Mesenchymal stem cell (in vitro differentiated cells and primary cell): ENCODE measurements at places on chromosomes 4 and X.

GRCh38 chr4:112201915-112202505 lies 29.6 kb upstream of the AP1AR start:
- no peak for DNase-seq

DNA sequence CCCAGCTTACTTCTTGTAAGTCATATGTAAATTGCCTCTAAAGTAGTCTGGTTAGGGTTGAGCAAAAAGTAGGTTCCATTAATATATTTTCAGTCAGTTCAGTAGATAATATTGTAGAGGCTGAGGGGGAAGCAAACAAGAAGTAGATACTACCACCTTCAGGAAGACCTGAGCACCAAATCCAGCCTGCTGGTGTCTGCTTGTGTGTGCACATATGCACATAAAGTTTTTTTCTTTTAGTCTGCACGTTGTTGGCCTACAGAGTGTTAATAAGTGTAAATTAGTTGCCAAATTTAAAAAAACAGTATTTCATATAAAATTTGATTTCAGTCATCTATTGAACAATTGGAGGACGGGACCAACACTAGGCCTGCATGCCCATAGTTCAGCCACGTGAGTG lies 76.7 kb downstream of the CCKAR start:
- DNase-seq = no peak

- DNase-seq = no peak
Measured at GRCh38 chr4:143016171-143016570, 168.5 kb upstream of the USP38 start.

GRCh38 chrX:52353838-52354237 lies 15.0 kb upstream of the XAGE2 start:
- no peak for DNase-seq

- DNase-seq = no peak
Measured at GRCh38 chr4:5192271-5192670, 141.0 kb downstream of the STK32B start.

GRCh38 chr4:184168406-184169019 lies 49.2 kb downstream of the ENPP6 start:
- peak; percentile 59 for DNase-seq

GRCh38 chr4:24339260-24339659 lies 245.1 kb downstream of the DHX15 start:
- no peak for DNase-seq

- peak; percentile 54 for DNase-seq
Measured at GRCh38 chrX:124406294-124407014, 60.1 kb downstream of the SH2D1A start.

DNA sequence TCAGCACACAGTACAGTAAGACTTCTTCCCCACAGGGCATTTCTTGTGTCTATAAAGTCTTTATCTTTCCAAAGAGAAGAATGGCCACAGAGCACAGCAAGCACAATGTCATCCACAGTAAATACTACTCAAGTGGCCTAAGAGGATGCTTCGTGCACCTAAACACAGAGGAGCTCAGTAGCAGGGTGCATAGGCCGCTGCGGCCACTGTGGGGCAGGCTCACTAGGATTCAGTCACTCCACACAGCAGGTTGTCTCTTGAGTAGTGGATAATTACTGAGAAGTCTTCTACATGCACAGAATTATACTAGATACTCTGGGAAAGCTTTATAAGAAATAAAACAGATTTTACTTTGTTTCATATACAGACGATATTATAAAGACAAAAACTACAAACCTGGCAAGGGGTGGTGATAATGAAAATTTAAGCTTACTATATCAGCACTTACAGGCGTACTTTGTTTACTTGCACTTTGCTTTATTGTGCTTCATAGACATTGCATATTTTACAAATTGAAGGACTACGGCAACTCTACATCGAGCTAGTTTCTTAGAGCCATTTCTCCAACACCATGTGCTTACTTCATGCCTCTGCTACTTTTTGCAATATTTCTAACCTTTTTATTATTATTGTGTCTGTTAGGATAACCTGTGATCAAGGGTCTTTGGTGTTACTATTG lies 78.5 kb downstream of the PRDM5 start:
- DNase-seq = no peak

DNA sequence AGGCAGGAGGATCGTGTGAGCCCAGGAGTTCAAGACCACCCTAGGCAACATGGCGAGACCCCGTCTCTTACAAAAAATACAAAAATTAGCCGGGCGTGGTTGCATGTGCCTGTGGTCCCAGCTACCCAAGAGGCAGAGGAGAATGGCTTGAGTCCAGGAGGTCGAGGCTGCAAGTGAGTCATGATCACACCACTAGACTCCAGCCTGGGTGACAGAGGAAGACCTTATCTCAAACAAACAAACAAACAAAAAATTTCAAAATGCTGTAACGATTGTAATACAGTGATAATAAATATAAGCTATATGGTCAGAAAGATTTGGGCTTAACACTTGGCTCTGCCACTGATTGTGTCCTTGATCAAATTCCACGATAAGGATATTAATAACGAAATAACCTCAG lies 24.2 kb downstream of the SLC25A4 start:
- peak; percentile 47 for DNase-seq

DNA sequence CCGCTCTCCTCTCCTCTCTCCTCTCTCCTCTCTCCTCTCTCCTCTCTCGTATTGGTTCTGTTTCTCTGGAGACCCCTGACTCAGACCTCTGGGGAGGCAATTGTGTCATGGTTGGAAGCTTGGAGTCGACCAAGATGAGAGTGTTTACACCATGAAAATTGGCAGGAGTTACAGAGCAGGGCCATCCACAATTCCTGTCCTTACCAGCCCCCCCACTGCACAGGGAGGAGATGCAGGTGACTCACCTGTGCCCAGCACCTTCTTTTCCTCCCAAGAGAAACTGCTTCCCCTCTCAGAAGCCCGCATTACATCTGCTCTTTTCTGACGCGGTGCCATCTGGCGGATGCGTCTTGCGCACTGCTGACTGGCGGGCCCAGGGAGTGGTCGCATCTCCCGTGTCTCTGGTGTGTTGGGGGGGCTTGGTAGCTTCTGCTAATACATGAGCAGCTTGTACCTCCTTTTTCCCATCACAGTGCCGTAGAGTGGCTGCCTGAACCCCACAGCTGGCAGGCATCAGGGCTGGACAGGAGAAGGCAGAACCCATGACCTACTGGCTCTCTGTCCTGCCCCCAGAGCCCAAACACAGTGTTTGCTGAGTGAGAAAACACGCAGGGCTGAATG lies 31.4 kb upstream of the GPR78 start:
- DNase-seq = no peak

GRCh38 chrX:118644378-118644777 lies 83.0 kb upstream of the IL13RA1 start:
- peak; percentile 48 for DNase-seq

- DNase-seq = no peak
Measured at GRCh38 chr4:88188738-88189417, 30.4 kb upstream of the ABCG2 start.

DNA sequence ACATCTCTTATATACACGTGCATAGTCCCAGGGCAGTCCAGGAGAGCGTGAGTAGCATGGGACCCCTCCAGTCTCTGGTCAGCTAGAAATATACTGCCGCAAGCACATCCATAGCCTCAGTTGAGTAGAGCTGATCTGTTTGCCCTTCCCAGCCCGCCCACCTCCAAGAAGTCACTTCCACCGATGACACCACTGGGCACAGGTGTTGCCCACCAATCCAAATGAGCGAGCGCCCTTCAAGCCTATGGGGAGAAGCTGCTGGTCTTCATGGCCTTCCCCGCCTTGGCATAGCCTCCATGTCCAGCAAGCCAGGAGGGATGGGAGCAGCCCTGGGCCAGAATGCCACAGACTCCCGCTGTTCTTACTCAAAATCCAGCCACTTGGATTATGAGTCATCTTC lies 10.2 kb downstream of the DUSP9 start:
- DNase-seq = no peak

GRCh38 chr4:49063670-49064069 lies 77.6 kb downstream of the CWH43 start:
- no peak for DNase-seq

DNA sequence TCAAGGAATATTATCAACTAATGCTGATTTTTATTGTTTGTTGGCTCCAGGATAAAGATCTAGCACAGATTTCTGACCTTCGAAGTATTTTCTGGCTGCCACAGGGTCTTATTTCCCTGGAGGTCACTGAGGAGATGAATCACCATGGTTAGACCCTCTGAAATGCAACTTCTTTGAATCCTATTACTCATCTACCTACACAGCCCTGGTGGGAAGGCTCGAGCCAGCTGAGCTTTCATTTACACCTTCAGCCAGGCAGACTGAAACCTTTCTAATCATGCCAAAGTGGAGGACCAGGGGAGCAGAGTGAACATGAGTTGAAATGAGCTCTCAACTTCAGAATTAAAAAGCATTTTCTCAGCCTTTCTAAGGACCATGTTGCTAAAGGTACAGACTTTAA lies 130.5 kb downstream of the SMIM20 start:
- no peak for DNase-seq

GRCh38 chrX:120311727-120312063 lies 434 bp upstream of the TMEM255A start:
- DNase-seq = no peak

GRCh38 chrX:12967711-12968465 lies 7.0 kb upstream of the TMSB4X start:
- no peak for DNase-seq

DNA sequence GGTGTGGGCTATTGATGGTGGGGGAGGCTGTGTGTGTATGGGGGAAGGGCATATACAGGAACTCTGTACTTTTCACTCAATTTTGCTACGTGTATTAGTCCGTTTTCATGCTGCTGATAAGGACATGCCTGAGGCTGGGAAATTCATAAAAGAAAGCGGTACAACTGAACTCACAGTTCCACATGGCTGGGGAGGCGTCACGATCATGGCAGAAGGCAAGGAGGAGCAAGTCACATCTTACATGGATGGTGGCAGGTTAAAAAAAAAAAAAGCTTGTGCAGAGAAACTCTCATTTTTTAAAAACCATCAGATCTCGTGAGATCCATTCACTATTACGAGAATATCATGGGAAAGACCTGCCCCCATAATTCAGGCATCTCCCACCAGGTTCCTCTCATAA lies 152.3 kb downstream of the NEK1 start:
- no peak for DNase-seq

DNA sequence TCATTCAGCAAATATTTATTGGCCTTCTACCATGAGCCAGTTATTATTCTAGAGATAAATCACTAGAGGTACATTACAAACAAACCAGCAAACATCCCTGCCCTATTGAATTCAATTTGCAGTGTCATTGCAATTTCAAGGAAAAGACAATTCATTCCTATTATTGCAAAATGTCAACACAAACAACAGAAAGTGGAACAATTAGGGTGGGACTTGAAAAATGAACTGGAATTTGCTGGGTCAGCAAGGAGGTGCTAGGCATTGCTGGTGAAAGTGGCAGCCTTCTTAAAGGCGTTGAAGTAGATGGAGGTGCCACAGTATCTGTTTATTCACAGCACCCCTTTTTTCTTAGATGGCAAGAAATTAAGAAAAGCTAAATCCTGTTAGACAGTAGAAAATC lies 224.0 kb upstream of the BMP3 start:
- no peak for DNase-seq

GRCh38 chr4:72690771-72691170 lies 121.8 kb upstream of the ADAMTS3 start:
- no peak for DNase-seq

GRCh38 chr4:2008671-2008920 lies 178 bp downstream of the NELFA start:
- no peak for DNase-seq

DNA sequence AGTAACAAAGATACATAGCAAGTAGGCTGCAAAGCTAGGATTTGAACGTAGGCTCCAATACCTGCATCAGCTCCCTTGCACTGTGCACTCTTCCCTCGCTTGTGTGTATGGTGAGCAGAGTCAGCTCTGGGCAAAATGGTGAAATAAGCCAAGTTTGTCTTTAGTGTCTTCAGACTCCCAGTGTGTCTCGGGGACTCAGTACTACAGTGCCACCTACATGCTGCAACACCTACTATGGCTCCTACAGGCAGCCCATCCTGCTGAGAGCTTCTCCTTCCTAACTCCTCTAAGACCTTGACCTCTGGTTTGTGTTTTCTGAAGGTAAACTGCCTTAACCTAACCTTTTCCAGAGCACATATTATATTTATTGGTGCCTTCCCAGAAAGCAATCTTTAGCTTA lies 42.5 kb downstream of the RTL9 start:
- no peak for DNase-seq

DNA sequence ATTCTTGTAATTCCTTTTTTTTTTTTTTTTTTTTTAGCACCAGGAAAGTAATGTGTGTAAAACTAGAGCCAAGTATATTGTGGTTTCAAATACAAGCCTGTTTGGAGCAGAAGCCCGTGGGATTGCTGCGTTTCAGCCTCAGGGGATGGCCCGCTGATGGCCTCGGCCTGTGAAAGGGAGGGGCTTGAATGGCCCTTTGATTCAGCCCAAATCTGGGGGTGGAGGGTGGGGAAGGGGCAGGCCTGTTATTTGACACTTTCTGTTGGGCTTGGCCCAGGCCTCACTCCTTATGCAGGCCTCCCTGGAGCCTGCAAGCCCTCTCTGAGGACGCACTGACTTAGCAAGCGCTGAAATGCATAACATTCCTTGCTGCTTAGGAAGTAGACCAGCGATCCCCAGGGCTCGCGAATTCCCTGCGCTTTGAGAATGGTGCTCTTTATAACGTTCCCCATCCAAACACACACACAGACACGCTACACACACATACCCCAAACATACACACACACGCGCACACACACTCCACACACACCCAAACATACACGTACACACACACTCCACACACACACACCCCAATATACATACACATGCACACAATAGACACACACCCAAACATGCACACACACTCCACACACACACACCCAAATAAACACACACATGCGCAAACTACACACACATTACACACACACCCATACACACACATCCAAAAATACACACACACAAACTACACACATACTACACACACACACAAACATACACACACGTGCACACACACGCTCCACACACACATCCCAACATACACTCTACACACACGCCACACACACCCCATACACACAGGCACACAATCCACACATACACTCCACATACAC lies 29.6 kb downstream of the TLR10 start:
- peak; percentile 95 for DNase-seq

DNA sequence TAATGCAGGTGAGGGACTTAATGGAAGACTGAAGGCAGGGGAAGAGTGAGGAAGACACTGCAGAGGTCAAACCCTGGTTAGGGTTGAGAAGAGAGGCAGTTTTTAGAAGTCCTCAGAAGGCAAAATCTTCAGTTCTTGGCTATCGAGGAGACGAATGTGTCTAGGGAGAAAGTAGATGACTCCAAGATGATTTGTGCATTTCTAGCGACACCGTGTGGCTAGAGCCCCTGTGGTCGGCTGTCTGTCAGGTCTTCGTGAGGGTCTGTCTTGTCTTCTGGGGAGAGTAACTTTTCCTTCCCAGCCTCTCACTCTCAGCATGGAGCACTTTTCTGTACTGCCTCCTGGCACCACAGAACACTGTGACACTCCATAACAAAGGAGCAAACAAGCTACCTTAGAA lies 458.1 kb downstream of the STIM2 start:
- peak; percentile 35 for DNase-seq

GRCh38 chr4:8295471-8295870 lies 25.9 kb downstream of the HTRA3 start:
- no peak for DNase-seq

GRCh38 chrX:49627086-49627777 lies 28.4 kb downstream of the GAGE1 start:
- DNase-seq = no peak
